Stimulated activated CD4-positive, alpha-beta T cell treated with anti-CD3 and anti-CD28 coated beads, Interleukin-1b, Interleukin-23, amount 100 ng/mL, for 4 hours (primary cell): ENCODE measurements at places on chromosomes 6 and 20.

DNA sequence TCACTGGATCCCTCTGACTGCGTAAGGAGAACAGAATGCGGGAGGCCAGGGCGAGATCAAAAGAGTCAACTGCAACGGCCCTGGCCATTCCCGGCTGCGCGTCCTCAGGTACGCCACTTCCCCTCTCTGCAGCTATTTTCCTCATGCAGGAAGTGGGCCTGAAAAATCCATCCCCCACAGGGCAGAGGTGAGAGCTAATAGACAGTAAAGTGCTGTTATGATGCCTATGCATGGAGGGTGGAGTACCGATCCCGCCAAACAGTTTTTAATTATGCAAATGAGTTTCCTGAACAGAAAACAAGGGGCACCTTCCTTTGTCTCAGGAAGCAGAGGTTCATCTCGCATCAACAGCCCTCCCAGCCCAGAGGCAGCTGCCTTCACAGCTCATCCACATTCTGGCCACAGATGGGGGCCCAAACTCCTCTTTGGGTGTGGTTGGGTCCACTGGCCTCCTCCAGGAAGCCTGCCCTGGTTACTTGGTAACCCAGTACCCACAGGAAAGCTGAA, 9.3 kb downstream of the PREX1 start:
- DNase-seq = no peak

GRCh38 chr20:35891375-35891774, 62.9 kb downstream of the SCAND1 start:
- no peak for DNase-seq

DNA sequence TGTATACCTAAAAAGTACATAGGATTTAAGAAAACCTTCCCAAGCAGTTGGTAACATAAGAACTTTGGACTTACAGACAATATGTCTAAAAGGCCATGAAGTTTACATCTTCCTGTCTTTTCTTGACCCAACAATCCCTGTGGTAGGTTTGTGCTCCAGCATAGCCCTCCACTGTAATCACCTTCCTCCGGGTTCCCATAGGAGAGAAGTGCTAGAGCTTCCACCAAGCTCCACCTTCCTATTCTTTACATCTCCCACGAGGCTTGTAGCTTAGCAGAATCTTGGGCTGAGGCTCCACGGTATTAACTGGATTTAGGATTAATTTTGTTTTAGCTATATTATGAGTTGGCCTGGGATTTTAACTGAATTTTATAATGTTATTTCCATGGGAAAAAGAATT, 23.3 kb downstream of the ADGRG6 start:
- no peak for DNase-seq

DNA sequence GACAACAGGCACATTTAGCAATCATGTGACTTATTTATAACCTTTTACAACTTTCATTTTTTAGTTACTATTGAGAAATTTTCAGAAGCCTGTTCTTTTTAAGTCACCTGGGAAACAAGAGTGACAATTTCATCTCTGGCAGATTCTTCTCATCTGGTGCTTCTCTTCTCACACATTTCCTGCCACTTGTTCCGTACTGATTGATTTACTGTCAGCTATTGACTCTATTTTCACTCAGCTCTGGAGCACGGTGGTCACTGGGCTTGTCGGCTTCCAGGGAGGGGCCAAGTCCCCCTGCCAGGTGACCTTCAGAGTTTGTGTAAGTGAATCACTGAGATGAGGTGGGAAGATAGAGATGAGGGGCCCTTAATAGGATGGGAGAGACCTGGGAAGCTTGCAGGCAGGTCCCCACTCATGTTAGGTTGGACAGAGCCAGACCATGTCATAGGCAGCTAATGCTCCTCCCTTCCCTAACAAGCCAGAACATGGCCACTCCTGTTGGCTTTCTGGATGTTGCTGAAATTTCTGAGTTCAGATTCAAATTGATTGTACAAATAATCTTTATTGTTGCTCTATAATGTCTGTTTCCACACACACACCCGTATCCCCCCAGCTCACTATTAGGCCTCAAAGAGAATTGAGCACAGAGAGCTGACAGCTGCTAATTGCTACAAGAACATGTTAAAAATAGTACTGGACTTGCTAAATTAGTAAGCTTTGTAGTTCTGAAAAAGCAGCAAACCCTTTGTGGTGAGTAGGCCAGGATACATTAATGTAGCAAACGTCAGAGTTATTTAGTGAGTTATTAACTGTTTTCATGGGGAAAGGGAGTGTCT, 13.3 kb downstream of the DUSP22 start:
- DNase-seq = no peak

- DNase-seq = no peak
These were observed 31.3 kb downstream of the MBOAT1 start for GRCh38 chr6:20180935-20181334.

- no peak for DNase-seq
These were observed 2.8 kb upstream of the TSPYL4 start for GRCh38 chr6:116256694-116257093.

- no peak for DNase-seq
These were observed 799 bp downstream of the NRM start for GRCh38 chr6:30689985-30690384.

GRCh38 chr6:147933224-147933623, 409.4 kb upstream of the SASH1 start:
- DNase-seq = no peak

GRCh38 chr6:83781506-83781905, 71.7 kb upstream of the RIPPLY2 start:
- no peak for DNase-seq

GRCh38 chr20:2984956-2985661, 58.3 kb upstream of the GNRH2 start:
- no peak for DNase-seq

DNA sequence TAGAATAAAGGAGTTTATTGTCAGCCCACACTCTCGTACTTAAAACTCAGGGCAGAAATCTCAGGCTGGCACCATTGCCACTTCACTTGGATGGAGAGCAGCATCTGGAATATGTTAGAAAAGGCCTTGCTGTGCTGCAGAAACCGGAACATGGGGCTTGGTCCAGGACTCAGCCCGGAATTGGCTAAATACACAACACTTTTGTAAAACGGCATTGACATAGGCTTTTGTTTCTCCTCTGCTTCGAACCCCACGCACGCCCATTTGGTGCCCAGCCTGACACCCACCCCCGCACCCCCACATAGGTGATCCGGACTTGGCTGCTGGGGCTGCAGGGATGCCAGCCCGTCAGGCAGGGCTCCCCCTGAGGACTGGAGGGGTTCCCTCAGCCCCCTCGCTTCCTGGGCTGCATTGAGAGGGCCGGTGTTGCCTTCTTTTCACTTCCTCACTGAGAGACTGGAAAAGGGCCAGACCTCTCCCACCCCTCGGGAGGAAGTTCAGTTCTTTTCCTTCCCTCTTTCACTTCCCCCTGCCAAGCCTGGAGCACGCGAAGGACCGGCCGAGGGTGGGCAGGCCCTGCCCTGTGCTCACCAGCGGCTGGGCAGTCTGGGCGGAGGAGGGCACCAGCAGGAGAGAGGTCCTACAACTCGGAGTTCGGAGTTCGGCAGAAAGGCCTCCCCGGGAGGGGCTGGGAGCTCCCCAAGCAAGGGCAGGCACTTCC, 17.9 kb upstream of the CST3 start:
- DNase-seq = no peak

DNA sequence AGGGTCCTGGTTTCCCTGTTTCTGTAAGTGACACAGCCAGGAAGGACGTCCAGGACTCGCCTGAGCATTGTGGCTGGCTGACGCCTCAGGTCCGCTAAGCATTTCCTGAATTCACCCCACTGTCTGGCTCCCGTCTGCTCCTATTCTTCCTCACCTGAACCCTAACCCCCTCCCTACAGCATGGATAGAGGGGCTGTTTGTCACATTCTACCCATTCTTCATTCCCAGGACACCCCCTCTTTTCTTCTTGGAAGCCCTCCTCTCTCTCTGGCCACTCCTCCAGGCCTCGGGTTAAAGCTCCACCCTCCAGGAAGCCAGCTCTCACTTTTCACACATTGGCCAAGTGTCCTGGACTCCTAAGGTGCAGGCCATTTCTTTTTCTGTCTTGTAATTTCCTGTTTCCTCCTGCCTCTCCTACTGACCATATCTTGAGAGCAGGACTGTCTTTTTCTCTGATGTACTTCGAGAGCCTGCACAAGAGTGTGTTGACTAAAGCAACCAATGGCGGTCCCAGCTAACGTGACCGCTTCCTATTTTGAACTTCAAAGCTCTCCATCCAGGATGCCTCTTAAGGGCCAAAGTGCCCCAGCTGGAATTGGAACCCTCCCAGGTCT, 24.2 kb upstream of the MYMX start:
- no peak for DNase-seq

DNA sequence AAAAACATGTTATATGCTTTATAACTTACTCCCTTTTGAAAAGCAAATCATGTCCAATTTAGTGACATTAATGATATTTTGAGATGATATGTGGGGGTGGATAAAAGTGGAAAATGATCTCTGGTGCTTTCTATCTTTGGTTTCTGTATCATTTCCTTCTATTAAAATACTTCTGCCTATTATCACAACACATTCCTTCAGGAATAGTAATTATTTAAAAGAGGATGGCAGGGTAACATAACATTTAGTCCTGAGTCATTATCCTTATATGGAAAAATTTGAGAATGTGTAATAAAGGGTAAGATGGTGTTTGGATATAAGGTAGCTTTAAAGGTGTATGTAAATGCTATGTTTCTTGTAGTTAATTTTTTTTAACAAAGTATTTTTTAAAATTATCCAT, 657.7 kb downstream of the PHF3 start:
- DNase-seq = no peak

DNA sequence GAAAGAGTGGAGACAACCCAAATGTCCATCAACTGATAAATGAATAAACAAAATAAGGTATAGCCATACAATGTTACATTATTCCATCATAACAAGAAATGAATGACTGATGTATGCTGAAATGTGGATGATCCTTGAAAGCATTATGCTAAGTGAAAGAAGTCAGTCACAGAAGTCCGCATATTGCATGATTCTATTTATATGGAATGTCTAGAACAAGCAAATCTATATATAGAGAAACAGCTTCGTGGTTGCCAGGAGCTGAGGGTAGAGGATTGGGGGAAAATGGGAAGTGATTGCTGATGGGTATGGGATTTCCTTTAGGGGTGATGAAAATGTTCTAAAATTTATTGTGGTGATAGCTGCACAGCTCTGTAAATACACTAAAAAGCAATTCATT, 196.8 kb downstream of the ATXN1 start:
- no peak for DNase-seq

DNA sequence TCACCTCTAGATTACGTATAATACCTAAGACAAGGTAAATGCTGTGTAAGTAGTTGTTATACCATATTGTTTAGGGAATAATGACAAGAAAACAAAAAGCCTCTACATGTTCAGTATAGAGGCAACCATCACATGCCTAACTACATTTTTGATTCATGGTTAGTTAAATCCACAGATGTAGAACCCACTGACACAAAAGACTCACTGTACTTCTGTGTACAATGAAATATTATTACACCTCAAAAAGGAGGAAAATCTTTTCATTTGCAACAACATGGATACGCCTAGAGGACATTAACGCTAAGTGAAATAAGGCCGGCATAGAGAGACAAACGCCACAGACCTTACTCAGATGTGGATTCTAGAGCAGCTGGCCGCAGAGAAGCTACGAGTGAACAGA, 50.5 kb downstream of the NINL start:
- no peak for DNase-seq

DNA sequence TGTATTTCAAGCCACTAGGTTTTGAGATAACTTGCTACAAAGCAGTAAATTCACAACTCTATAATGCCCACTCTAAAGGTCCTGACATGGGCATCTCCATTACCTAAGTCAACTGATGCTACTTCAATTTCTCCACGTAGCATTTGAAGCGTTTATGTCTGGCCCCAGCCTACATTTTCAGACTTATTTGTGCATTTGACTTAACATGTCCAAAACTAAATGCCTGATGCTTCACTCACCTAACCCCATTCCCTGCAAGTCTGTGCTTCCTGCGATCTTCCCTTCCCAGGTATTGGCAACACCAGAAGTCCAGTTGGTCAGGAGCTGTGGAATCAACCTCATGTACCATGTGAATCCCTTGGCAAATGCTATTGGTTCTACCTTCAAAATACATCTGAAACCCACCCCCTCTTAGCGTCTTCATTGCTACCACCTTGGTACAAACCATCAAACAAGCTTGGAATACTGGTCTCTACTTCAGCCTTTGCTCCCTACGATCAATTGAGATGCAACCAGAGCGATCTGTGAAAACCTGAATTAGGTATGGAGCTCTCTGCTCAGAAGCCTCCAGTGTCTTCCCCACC, 12.8 kb upstream of the ZNFX1 start:
- DNase-seq = no peak

- peak; percentile 32 for DNase-seq
These were observed 58.7 kb downstream of the VAPB start for GRCh38 chr20:58447511-58448391.

DNA sequence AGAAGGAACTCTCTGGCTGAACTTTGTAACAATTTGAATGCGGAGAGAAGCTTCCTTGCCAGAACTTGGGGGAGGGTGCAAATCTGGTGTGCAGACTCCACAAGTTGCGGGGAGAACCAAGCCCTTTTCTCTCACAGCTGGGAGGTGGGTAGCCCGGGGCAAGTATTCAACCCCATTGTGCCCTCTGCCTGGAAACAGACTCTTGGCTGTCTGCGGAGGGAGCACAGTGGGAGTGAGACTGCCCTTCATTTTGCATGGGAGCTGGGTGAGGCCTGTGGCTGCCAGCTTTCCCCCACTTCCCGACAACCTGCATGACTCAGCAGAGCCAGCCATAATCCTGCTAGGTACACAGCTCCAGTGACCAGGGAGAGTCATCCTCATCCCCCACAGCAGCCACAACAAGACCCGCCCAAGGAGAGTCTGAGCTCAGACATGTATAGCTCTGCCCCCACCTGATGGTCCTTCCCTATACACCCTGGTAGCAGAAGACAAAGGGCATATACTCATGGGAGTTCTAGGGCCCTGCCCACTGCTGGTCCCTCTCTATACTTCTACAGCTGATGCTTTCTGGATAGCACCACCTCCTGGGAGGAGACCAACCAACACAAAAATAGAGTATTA, 29.4 kb upstream of the TPD52L1 start:
- DNase-seq = no peak

- no peak for DNase-seq
These were observed 114.1 kb upstream of the HDDC2 start for GRCh38 chr6:125415913-125416312.
